GM12891 (cell line): ENCODE measurements at places on chromosomes 4 and X.

DNA sequence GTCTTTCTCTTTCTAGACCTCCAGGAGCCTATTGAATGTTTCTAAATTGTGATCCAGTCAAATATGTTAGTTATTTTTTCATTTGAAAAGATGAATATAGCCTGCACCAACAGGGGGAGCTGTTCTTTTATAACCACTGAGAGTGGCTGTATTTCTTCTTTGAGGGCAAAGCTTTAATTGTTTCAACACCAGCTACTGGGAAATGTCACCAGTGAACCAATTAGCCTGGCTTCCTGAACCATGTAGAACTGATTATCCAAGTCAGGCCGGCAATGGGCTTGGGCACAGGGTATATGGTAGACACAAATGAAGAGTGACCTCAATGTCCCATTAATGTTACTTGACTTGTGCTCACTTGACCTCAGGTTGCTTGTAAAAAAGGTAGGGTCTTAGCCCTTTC is 4.8 kb upstream of the DAPP1 start:
- no peak for DNase-seq

GRCh38 chr4:127141856-127142255 is 490.9 kb upstream of the INTU start:
- no peak for DNase-seq

GRCh38 chrX:154032160-154032559 is 12.5 kb upstream of the IRAK1 start:
- no peak for DNase-seq

DNA sequence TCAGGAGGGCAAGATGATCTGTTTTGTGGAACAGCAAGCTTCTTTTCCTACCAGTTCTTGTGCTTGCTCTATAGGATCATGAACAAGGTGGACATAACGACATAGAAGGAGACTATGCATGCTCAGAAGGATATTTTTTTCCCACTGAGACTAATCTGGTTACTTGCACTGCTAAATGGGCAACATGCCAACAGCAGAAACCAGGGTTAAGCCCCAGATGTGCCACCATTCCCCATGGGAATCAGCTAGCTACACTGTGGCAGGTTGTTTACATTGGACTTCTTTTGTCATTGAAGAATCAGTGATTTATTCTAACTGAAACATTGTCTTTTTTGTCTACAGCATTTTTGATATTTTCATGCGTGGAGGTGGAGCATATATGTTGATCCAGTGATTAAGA is 165.6 kb downstream of the C4orf33 start:
- DNase-seq: no peak

- no peak for DNase-seq
Measured at GRCh38 chrX:40063555-40063954, 34.2 kb downstream of the BCOR start.

GRCh38 chrX:136896121-136896914 is 15.8 kb upstream of the RBMX start:
- no peak for DNase-seq

GRCh38 chrX:38089173-38089982 is 83.0 kb downstream of the SYTL5 start:
- DNase-seq: no peak

DNA sequence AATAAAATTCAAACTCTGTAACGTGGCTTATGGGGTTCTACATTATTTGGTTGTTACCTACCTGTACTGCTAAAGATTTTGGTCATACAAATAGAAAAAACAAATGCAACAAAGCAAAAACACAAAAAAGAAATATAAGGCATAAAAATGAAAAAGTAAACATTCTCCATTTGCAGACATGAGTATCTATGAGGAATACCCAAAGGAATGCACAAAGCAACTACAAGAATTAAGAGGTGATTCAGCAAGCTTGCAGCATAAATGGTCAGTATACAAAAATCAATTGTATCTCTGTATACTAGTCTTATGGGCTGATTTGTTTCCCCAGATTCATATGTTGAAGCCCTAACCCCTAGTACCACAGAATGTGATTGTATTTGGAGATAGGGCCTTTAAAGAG is 3.6 kb upstream of the PDE5A start:
- DNase-seq: no peak

- no peak for DNase-seq
Measured at GRCh38 chrX:80138938-80139337, 124.4 kb downstream of the TBX22 start.

DNA sequence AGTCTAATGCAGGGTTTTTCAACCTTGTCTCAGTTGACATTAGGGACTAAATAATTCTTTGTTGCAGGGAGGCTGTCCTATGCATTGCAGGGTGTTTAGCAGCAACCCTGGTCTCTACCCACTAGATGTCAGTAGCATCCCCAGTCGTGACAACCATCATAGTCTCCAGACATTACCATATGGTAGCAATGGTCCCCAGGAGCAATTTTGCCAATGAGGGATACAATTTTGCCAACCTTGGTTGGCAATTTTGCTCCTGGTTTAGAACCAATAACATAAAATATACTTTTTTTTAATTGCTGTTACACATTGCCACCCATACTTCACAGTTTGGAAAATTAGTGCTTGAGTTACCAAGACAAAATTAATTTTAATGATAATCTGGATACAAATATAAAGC is 6.0 kb downstream of the EREG start:
- DNase-seq: peak; percentile 17

DNA sequence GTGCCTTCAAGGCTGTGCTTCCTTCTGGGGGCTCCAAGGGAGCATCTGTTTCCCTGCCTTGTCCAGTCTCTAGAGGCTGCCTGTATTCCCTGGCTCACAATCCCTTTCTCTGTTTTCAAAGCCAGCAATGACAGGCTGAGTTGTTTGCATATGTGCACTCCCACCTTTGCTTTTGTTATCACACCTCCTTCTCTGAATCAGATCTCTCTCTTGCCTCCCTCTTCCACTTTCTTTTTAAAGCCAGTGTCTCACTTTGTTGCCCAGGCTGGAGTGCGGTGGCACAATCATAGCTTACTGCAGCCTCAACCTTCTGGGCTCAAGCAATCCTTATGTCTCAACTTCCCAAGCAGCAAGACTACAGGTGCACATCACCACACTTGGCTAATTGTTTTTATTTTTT is 37.1 kb upstream of the LEF1 start:
- no peak for DNase-seq

- no peak for DNase-seq
Measured at GRCh38 chr4:166257891-166258290, 384.9 kb downstream of the TLL1 start.

- no peak for DNase-seq
Measured at GRCh38 chrX:3963980-3964379, 250.5 kb upstream of the PRKX start.

GRCh38 chrX:24696294-24696693 is 2.6 kb downstream of the POLA1 start:
- DNase-seq: no peak

GRCh38 chrX:134191281-134191680 is 45.7 kb upstream of the CCDC160 start:
- no peak for DNase-seq

- DNase-seq: peak; percentile 35
Measured at GRCh38 chr4:153151535-153152455, 52.4 kb upstream of the TRIM2 start.

DNA sequence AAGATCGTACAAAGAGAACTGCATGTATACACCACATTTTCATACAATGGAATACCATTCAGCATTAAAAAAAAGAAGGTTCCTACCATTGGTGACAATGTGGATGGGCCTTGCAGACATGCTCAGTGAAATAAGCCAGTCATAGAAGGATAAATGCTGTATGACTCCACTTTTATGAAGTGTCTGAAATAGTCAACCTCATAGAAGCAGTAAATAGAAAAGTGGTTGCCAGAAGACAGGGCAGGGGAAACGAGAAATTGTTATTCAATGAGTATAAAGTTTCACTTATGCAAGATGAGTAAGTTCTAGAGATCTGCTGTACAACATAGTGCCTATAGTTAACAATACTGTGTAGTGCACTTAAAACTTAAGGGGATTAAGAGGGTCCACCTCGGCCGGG is 257.5 kb upstream of the FTHL17 start:
- no peak for DNase-seq

DNA sequence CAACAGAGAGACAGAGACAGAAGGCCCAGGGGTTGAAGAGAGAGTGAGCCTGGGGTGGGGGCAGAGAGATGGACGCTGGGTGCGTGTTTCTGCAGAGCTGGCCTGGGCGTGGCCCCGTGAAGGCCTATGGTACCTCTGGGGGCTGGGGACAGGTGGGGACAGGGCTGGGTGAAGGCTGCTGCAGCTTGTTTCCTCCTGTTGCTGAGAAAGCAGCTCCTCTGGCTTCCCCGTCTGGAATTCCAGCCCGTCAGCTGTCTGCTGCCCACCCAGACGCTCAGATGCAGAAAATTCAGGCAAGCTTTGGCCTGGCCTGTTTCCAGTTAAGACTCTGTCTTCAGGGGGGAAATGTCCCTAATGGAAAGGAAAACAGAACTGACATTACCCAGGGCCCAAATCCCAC is 76.8 kb upstream of the PSAPL1 start:
- DNase-seq: no peak

DNA sequence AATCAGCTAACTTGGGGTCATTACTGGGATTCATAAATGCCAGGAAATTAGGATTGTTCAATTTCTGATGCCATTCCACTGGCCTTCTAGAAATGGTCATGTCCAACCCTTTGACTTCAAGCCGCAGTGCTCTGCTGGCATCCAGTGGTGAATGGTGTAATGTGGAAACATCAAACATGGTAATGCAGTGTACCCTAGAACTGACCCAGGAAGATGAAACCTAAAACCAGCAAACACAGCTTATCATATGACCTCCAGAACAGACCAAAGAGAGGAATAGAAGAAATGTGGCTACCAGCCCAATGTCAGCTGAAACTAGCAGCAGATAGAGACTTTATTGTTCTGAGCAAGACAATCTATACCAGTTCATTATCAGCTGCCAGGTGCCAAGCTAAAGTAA is 13.8 kb downstream of the CXCL13 start:
- DNase-seq: no peak

GRCh38 chr4:149136951-149137620 is 678.6 kb downstream of the IQCM start:
- no peak for DNase-seq

GRCh38 chr4:94813221-94813620 is 55.5 kb downstream of the BMPR1B start:
- DNase-seq: no peak

DNA sequence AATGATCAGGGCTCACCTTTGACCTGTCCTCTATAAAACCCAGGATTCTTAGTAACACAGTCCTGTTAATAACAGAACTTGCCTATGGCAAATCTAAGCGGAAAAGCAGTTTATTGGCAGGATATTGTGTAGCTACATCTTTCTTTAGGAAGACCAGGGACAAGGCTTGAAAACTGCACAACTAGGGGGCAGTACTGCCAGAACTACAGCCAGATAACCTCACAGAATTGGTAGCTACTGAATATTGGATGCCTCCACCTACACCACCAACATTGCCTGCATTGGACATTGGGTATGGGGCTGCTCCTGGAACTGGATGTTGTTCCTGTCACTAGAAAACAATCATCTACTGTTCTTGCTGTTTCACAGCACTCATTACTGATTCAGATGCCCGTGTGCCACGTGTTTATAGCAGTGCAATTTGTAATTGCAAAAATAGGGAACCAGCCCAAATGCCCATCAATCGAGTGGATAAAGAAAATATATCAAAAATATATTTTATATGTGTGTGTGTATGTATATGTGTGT is 47.4 kb downstream of the REPS2 start:
- no peak for DNase-seq

DNA sequence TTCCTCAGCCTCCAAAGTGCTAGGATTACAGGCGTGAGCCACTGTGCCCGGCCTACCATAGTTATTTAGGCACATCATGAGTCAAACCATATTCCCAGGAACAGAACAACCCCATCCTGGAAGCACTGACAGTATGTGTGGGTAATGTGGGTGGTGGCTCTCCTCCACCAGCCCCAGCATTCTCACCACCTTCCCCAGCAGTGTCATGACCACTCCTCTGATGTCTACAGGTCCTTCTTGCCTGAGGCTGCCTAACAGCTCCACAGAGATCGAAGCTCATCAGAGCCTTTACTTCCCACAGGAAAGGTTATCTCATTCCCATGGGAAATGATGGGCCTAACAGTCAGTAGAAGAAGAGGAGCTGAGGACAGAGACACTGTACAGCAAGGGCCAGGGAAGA is 129.5 kb upstream of the GPC4 start:
- no peak for DNase-seq

GRCh38 chrX:68997511-68997910 is 167.7 kb downstream of the PJA1 start:
- no peak for DNase-seq

GRCh38 chr4:139011225-139011950 is 4.2 kb upstream of the NOCT start:
- no peak for DNase-seq

GRCh38 chr4:78569306-78569821 is 17.8 kb downstream of the ANXA3 start:
- DNase-seq: no peak
